Effector CD8-positive, alpha-beta T cell (primary cell): ENCODE measurements at places on chromosomes 11 and 22.

GRCh38 chr11:120398132-120398531, 61.9 kb downstream of the ARHGEF12 start:
- no peak for DNase-seq

DNA sequence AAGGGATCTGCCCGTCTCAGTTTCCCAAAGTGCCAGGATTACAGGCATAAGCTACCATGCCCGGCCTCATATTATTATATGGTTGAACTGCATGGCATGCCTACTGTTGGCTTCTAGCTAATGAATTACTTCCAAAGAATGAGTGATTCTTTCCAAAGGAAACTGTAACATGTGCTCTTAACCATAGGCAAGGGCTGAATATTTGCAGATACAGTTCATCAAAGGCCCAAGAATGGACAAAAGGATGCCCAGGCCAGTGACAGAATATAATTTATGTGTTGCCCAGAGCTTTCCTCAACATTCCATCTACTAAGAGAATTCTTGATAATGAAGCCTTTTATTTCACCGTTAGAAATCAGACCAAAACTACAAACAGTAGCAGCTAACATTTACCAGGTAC, 27.0 kb upstream of the CCDC89 start:
- no peak for DNase-seq

DNA sequence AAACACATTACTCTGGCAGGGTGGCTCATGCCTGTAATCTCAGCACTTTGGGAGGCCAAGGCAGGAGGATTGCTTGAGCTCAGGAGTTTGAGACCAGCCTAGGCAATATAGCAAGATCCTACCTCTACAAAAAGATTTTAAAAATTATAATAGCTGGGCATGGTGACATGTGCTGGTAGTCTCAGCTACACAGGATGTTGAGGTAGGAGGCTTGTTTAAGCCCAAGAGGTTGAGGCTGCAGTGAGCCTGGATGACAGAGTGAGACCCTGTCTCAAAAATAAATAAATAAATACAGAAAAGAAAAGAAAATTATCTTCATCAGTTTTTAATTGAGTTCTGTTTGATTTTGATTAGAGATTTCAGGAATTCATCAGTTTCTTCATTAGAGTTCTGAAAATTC, 5.2 kb downstream of the CCDC134 start:
- DNase-seq, result no peak

GRCh38 chr11:130650456-130651030, 202.1 kb downstream of the ADAMTS15 start:
- DNase-seq, result no peak

- no peak for DNase-seq
These were observed 43.3 kb downstream of the RAB38 start for GRCh38 chr11:88131764-88132470.

- no peak for DNase-seq
These were observed 39.0 kb downstream of the TBX1 start for GRCh38 chr22:19799322-19800190.

GRCh38 chr11:61880454-61880853, 10.9 kb downstream of the FADS3 start:
- DNase-seq, result no peak

DNA sequence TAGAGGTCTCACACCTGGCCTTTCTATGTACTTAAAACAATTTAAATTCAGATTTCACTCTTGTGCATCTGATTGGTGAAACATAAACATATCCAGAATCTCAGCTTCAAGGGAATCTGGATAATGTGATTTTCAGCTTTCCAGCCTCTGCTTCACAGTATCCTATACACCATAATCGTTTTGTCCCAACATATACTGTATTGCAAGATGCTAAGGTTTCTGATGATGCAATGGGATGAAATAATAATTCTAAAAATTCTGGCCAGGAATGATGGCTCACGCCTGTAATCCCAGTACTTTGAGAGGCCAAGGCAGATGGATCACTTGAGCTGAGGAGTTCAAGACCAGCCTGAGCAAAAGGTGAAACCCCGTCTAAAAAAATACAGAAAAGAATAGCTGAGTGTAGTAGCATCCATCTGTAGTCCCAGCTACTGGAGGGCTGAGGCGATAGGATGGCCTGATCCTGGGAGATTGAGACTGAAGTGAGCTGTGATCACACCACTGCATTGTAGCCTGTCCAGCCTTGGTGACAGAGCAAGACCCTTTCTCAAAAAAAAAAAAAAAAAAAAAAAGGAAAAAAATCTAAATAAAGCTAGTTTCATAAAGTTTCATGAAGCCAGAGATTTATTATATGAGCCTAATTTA, 41.0 kb upstream of the CTSC start:
- DNase-seq, result no peak

DNA sequence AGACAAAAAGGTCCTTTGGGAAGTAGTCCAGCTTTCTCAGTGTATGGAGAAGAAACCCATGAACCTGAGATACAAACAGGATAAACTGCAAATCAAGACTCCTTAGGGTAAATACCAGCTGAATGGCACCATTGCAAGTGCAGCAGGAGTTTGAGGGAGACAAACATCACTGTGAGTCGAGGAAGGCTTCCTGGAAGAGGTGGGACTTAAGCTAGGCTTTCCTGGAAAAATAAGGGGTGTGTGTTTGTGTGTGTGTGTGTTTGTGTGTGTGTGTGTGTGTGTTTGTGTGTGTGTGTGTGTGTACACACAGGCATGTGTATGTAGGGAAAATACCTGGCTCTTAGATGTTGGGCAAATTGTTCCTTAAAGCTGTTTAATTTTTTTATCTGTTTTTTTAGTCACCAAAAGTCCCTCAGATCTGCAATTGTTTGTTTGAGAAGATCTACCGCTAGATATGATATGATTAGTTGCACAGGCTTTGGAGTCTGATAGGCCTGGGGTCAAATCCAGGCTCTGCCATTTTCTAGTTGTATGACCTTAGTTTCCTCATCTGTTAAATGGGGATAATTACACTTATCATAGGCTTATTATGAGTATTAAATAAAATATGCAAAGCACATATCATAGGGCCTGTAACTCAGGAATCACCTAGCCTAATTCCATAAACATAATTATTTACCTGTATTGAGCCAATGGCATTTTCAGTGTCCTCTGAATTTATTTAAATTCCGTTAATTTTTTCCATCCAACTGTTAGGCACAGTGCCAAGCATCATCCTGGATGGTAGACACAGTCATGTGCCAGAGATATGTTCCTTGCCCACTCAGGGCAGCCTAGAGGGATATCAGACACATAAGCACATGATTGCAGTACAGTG, 85.6 kb upstream of the EED start:
- no peak for DNase-seq

DNA sequence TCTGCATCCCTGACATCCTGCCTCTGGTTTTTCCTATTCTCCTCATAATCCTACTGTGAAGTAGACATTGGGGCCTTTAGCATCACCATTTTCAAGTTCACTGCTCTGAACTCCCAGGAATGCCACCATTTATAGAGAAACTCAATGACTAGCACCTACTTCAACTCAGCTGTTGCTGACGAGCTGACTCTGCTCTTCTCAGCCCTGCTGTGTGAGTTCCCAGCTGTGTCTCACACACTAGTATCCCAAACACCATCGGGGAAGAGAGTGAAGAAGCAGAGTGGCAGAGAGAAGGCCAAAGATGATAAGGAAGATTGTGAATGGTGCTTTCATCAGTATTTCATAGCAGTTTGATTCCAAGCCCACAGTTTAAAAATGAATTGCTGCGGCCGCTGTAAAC, 71.9 kb downstream of the PLEKHA7 start:
- DNase-seq, result no peak
